ENCODE measurements at places on chromosomes 2 and 18.

DNA sequence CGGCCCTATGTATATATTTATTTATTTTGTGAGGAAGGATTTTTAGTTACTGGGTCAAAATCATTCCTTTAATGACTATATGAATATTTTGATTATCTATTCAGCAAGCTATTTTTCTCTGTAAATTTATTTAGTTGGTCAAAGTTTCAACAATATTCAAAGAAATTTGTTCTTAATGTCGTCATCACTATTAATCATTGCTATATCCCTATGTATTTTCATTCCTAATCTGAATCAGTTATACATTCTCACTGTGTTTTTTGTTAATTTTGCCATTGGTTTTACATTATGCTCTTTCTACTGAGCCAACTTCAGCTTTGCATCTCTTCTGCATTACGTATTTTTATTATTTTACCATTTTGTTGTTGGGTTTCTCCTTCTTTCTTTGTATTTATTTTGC lies 105.7 kb downstream of the CCDC178 start:
- DNase-seq = no peak

GRCh38 chr18:11149441-11150270 lies at the start of gene PIEZO2:
PIEZO2 (minus strand) TSS chr18:11149569; CDS start chr18:11148588, 981 bp downstream.
- DNase-seq = no peak

DNA sequence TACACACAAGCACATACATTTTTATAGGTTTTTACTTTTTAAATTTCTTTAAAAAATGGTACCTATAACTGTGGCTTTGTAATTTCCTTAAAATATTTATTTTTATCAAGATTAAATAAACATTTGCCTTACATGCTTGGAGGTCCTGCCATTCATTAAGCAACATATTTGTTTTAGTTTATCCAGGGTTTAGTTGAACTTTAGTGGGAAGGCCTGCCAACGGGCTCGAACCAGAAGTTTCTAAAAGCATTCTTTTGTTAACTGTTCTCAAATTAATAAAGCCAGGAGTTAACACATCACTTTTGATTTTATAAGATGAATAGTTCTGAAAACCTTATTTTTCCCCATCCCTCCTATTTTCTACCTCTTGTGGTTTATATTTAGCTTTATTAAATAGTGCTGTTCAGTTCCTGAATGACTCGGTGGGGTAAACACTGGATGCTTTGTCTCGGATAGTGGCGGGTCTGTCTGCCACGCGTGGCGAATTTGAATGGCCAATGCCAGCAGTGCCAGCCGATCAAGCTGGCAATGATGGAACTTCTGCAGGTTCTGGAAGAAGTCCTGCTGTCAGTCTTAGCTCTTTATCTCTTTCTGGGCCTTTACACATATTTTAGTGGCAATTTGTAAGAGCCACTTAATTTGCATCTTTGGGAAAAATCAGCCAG lies 32.2 kb downstream of the SH3YL1 start:
- no peak for DNase-seq

GRCh38 chr2:230942920-230943896 lies 18.2 kb upstream of the GPR55 start:
- DNase-seq = no peak

- no peak for DNase-seq
Observed at GRCh38 chr2:190123956-190124355, 61.4 kb upstream of the MSTN start.

All from mesenteric fat pad (tissue), 1 donor.